Activated CD4-positive, alpha-beta memory T cell treated with anti-CD3 and anti-CD28 coated beads, Interleukin-2, amount 10 ng/mL, durations not matched to agents 7 days and 5 days (primary cell): ENCODE measurements at places on chromosomes 7 and 10. TPM values are rescaled to one million over a fixed set of nuclear protein-coding genes. Genes with fewer than 3 reads are reported as not detected.
A peak's percentile ranks its signal among the peaks of the same experiment; 100 is the strongest.

Gene NOD1
- total RNA-seq = 22.6 TPM

Gene CALHM1
- 0.58 TPM for total RNA-seq

DNA sequence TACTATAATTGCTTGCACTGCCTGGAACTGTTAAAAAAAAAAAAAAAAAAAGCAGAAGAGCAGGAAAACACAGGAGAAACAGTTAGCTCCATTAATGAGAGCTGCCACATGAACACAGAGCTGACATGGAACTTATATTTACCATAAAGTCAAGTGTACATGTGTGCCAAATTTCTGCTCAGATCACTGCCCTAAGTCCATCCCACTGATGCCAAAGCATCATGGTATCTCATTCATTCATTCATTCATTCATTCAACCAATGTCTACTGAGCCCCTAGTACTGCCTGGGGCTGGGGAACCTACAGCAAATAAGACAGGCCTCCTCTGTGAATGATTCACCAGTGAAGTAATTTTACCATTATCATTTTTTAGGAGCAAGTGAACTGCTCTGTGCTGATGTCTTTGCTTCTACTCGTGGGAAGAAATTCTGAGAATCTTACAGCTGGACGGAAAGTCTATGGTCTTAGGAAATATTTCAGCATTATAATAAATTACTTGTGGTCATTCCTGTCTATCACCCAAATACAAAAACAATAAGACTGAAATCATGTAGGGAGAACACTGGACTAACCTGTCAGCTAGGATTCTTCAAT, 58.8 kb upstream of the ABLIM1 start:
- DNase-seq = no peak

DNA sequence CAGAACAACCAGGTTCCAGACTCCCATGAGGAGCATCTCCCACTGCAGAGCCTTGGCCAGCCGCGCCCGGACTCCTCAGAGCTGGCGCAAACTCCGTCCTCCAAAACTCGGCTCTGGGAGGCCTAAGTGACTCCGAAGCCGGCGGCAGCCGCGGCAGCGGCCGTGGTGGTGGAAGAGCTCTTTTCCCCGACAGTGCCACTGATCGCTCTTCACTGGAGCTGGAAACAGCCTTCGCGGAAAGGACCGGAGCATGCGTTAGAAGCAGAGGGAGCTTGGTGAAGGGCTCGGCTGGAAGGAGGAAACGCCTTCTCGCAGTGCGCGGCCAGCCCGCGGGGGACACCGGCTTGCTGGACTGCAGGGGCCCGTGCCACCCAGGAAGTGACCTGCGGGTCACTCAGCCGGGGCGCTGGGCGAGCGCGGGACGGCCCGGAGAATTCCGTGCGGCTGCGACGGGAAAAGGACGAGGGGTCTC, 5.0 kb upstream of the HOXA13 start:
- DNase-seq = peak; percentile 12

GRCh38 chr10:79979310-79979975, 30.5 kb upstream of the SFTPD start:
- DNase-seq = no peak

DNA sequence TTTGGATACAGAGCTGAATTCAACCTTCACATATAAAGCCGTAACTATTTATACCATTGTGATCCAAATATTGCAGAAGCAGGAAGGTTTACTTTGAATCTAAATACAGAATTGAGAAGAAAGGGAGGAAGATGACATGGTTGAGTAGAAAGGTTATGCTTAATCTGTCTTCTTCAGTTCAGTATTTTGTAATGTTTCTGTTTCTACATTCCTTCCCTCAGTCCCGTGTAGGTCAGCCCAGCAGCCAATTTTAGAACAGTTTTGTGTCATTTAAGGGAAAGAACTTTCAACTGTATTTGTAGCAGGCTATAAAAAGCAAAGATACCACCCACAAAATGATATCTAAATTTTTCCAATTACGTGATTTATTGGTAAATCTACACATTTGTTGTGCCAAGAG, 97.4 kb downstream of the CPED1 start:
- no peak for DNase-seq

GRCh38 chr7:54550471-54550870, 8.3 kb downstream of the VSTM2A start:
- no peak for DNase-seq
